Nucleus accumbens (tissue), 56 donors: ENCODE measurements at places on chromosomes 2 and 18.

DNA sequence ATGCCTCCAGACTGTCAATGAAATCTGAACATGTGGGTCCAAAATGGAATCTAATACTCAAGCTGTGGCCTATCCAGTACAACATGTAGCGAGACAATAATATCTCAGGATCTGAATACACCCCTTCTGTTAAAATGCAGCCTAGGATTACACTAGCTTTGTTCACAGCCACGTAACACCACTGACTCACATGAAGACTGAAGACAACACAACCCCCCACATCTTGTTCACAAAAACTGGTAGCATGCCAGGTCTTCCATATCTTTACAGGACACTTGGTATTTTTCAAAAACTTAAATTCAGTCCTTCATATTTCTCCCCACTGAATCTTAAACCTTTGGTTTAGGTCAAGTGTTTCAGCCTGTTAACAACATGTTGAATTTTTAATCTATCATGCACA lies 84.2 kb downstream of the SLC8A1 start:
- DNase-seq: no peak

DNA sequence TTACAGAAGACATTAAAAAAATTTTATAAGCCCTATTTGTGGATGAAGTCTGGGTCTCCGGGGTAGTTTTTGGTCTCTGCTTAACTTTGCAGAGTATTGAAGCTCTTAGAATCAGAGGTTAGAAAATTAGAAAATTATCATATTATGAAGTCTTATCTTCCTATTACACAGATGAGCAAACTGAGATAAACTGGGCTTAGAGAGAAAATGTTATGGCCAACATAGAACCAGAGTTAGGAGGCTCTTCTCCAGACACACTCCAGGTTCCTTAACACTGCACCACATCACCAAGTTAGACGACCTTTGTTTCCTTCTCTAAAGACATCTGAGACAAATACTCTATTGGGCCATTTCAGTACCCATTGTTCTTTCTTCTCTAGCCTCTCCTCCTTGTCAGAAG lies 36.7 kb upstream of the NEB start:
- no peak for DNase-seq

DNA sequence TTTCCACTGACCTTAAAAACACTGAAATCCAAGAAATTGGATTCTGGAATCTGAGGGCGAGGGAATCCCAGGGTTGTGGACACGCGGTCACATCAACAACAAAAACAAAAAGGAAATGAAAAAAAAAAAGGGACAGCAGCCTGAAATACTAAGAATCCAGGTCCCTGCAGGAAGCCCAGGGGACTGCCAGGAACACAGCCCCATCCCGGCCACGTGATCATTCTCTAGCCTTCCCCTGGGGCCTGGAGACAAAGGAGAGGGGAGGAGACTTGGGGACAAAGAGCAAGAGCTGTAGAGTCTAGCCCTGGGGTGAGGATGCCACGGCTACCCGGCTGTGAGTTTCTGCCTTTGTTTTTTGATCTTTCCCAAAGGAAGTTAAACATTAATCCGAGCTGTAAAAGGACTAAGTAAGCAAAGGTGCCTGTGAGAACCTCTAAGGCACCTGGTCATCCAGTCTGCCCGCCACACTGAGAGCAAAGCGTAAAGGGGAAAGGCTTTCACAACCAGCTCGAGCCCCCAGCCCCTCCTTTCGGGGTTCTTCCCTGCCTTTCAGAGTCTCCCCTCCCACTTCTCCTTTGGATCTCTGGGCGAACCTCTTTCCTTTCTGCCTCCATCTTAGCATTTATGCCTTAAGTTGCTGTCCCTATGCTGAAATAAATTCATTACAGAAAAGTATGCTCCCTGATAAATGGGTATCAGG lies 57.9 kb upstream of the MSH2 start:
- DNase-seq: peak; percentile 76

GRCh38 chr2:190787743-190788235 lies 92.8 kb upstream of the GLS start:
- no peak for DNase-seq

- DNase-seq: no peak
Measured at GRCh38 chr18:28132084-28132483, 44.8 kb downstream of the CDH2 start.

- no peak for DNase-seq
Measured at GRCh38 chr18:67183398-67183797, 333.1 kb downstream of the DSEL start.

DNA sequence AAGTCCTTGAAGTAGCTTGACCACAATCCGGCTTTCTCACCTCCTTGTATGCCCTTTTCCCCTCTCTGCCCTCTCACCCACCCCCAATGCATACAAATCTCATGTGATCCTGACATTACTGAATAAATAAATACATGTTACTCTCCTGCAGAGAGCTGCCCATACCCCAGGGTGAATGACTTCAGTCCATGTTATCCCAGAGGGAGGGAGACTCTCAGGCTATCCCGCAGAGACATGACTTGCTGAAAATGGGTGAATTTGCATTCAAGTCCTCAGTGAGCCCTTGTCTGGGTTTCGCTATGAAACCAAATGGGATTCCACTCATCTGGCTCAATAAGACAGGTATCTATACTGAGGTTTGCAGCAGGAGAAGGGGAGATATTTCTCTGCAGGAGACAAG lies 168.5 kb downstream of the FHOD3 start:
- no peak for DNase-seq

DNA sequence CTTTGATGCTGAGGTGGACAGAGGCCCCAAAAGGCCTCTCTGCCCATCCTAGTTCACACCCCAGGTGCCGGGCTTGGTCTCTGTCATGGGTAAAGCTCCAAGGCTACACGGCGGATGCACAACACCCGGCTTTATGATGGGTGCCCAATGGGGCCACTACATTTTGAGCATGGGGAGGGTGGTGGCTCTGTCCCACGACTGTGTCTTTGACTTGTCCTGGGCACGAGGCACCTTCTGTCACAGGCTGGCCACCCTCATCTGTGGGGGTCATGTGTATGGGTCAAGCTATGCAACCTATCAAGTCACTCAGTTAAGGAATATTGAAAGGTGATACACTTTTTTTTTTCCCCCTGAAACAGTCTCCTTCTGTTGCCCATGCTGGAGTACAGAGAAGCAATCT lies 63.7 kb downstream of the EDAR start:
- DNase-seq: no peak

DNA sequence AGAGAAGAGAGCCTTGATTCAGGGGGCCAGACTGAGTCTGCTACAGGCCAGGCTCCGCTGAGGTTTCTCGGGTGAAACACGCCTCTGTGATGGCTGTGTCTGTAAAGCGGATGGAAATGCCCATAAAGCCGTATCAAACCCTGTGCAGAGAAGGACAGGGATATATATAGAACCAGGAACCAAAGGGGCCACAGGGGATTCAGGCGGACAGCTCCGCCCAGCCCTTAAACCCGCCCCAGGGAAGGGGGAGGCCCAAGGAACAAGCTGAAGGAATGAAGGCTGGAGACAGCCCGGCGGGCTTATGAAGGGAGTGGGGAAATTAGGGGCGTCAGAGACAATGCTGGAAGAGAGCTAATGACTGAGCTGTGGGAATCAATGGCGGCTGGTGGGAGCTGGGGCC lies 42.1 kb downstream of the NHEJ1 start:
- no peak for DNase-seq

DNA sequence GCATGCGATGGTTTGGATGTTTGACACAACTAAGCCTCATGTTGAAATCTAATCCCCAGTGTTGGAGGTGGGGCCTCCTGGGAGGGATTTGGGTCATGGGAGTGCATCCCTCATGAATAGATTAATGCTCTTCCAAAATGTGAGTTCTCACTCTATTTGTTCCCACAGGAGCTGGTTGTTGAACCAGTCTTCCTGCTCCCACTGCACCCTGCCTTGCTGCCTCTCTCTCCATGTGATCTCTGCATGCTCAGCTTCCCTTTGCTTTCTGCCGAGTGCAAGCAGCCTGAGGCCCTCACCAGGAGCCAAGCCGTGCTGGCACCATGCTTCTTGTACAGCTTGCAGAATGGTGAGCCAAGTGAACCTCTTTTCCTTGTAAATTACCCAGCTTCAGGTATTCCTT lies 206.8 kb downstream of the VAPA start:
- no peak for DNase-seq

DNA sequence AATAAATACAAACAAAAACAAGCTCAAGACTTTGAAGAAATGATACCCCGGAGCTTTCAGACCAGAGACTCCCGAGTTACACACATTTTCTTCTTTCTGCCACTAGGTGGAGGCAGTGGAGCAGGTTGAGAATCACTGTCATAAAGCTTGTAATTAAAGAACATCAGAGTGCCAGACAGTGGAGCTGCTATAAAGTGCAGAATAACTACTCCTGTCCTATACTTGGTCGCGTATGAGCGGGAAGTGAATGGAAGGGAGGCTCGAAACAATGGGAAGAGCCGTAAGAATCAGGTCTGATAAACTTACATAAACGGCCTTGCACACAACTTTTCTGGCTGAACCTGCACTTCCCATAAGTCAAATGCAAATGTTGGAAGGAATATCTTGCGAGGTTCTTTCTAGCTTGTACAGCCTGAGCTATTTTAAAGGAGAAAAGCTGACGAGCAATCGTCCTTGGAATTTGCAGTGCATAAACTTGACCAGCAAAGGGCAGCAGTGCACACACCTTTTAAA lies 189.0 kb downstream of the RPIA start:
- DNase-seq: no peak

- DNase-seq: no peak
Measured at GRCh38 chr2:27705851-27706622, 42.3 kb downstream of the SLC4A1AP start.

- DNase-seq: no peak
Measured at GRCh38 chr2:12702168-12703121, 14.3 kb upstream of the TRIB2 start.

DNA sequence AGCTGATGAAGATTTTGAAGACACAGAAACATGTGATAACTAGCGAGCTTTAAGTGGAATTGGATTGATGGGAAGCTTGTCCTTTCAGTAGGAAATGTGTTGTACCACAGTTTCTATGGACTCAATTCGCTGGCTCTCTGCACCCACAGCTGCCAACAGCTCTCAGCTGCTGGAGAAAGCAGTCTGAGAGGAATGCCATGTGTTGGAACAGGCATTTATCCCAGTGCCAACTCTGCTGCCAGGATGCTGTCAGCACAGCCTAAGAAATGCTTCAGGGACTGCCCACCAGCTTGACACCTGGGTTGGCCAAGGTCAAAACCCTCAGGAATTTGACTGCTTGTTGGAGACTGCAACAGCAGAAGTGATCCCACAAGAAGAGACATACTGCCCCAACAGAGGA lies 193.0 kb upstream of the THSD7B start:
- no peak for DNase-seq

- no peak for DNase-seq
Measured at GRCh38 chr2:127096718-127097470, 10.1 kb downstream of the BIN1 start.

- no peak for DNase-seq
Measured at GRCh38 chr2:218257390-218257981, 3.3 kb upstream of the GPBAR1 start.

DNA sequence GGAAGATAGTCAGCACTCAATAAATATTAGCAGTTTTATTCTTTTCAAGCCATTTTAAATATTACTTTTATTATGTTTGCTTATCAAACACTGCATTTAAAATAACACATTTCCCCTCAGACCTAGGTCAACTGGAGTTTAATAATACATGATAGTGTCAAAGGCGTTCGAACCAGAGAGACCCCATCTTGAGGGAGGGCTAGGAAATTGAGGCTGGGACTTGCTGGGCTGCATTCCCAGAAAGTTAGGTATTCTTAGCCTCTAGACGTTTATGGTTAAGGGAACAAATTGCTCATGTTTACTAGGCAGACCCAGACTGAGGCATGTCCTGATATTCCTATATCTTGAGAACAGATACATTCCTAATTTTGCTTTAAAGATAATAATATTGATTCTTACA lies 426.5 kb downstream of the METTL4 start:
- no peak for DNase-seq

GRCh38 chr2:14828223-14828622 lies 195.7 kb downstream of the LRATD1 start:
- no peak for DNase-seq

DNA sequence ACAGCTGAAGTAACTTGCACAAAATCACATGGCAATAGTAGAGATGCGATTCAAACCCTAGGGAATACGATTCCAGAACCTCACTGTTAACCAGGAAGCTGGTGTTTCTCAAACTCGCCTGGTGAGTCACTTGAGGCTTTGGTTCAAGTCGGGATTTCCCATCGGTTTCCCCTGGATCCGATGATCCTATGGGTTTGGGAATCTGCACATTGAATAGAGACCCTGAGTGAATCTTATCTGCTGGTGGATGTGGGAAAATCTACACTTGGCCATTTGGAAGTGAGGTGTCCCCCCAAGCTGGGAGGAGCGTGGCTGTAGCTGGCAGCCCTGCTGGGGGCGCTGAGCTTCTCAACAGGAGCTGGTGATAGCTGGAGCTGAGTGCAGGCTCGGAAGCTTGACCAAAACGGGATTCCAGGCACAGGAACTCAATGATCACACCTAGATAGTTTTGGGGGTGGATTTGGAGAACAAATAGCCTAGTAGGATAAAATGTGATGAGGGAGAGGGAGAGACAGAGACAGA lies 135.4 kb downstream of the PRKCE start:
- no peak for DNase-seq

- DNase-seq: no peak
Measured at GRCh38 chr2:204299766-204300165, 245.5 kb upstream of the PARD3B start.

DNA sequence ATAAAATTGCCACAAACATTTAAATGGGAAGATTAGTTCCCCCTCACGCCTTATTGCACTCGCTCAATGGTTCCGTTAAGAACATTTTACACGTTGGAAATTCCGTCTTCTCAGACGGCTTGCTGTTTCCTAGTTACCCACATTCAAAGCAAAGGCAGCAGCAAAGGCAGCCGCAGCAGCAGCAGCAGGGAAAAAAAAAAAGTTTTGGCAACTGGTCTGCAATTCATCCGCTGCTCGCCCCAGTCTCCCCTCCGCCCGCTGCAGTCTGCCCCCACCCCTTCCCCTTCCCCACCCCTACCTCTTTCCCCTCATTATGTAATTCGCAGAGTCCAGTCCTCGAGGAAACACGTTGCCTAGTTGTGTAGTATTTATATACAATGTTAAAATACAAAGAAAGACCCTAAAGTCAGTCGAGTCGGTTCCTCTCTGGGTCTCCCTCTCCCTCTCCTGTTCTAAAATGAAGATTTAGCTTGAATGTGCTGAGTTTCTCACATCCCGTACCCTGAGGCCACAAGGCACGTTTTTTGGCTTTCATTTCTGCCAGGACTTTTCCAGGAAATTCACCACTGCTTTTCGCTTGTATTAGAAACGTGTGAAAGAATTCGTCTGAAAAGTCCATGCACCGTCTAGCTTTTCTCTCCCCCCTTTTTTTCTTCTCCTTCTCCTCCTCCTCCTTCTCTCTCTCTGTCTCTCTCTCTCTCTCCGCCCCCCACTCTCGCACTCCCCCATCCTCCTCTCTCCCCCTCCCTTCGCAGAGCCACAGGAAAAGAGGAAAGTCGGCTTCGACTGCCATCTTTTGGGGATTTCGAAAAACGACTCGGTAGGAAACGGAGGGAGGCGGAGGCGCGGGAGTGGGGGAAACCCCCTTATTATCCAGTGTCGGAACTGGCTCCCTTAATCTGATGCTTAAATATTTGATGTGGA lies 140.0 kb downstream of the MEIS1 start:
- DNase-seq: peak; percentile 57
